ENCODE measurements at places on chromosomes 1 and 21.

DNA sequence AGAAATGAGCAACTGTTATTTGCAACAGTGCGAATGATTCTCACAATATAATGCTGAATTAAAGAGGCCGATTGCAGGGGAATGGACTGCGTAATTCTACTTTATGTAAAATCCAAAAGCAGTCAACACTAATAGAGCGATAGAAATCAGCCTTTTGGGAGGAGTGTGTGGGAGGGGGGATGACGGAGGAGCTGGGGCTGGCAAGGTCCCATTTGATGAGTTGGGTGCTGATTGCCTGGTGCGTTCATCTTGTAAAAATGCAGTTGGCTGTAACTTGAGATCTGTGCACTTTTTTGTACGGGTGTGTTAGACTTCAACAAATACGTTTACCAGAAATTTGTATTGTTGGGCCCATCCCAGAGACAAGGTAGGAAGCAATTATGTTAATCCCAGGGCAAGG, 20.7 kb downstream of the TNFRSF8 start:
- DNase-seq, result peak; percentile 51

GRCh38 chr1:236273358-236273757, 8.4 kb downstream of the ERO1B start:
- DNase-seq, result no peak

DNA sequence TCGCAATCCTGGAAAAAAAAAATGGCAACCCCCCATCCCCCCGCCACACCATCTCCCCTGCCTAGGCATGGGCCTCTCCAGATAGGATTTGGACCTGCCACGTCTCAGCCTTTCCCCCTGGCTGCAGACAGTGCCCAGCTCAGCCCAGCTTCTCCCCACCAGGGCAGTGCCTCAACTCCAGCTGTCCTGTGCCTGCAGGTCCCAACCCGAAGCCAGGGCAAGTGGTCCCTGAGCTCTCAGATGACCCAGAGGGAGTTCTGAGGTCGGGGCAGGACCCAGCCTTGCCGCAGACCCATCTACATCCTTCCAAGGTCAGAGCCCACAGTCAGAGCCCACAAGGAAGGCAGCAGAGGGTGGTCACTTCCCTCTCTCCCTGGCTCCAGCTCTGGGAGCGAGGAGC, 86.7 kb upstream of the POU3F1 start:
- no peak for DNase-seq

GRCh38 chr1:229284887-229285286, 14.0 kb downstream of the RAB4A start:
- no peak for DNase-seq

GRCh38 chr1:243254233-243254926, 701 bp downstream of the CEP170 start:
- DNase-seq, result peak; percentile 70

- DNase-seq, result no peak
These were observed 465.3 kb downstream of the RWDD3 start for GRCh38 chr1:95699149-95699953.

DNA sequence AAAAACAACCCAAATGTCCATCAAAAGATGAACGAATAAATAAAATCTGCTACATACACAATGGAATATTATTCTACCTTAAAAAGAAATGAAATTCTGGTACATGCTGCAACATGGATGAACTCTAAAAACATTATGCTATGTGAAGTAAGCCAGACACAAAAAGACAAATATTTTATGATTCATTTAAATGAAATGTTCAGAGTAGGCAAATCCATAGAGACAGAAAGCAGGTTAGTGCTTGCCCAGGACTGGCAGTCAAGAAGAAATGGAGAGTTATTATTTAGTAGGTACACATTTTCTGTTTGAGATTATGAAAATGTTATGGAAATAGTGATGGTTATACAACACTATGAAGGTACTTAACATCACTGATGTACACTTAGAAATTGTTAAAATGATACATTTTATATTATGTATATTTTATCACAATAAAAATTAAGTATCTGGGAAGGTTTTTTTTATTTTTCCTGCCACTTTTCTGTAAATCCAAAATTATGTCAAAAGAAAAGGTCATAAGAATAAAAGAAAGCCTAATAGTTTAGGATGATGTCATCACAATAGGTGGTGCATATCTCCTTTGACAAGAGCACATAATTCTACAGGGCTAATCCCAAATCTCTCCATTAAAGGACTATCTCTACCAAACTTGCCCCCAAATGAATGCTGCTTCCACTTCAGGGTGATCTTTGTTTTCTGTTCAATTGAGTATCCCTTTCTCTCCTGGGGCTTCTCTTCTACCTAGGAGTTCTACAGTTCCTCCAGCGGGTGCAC, 40.2 kb upstream of the FCER1A start:
- no peak for DNase-seq

- DNase-seq, result no peak
These were observed 686.9 kb upstream of the NCAM2 start for GRCh38 chr21:20311234-20311787.

DNA sequence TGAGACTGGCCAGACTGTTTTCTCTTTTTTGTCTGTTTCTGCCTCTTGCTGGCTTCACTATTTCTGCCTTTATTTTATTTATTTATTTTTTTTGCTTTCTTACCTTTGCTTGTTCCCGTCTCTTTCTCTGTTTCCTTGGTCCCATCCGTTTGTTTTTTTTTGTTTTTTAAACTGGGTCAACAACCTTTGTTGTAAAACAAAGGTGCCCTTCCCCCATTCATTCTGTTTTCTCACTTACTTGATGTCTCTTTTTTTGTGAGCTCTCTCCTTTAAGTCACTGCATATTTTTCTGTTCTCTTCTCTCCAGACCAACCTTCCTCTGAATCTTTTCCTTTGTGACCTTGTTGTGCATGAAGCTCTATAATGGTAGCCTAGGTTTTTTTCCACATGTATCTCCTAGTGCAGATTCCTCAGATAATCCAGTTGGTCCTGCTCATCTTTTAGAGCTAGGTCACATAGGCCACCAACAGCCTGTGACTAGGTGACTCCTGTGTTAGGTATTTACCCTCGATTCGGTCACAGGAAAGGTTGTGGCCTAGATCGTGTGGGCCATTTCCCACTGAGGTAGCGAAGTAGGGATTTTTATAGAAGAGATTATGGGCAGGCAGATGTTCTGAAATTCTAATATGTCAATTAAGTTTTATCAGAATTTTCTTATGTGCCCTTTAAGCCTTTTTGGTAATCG, 15.9 kb downstream of the GNAI3 start:
- DNase-seq, result no peak

DNA sequence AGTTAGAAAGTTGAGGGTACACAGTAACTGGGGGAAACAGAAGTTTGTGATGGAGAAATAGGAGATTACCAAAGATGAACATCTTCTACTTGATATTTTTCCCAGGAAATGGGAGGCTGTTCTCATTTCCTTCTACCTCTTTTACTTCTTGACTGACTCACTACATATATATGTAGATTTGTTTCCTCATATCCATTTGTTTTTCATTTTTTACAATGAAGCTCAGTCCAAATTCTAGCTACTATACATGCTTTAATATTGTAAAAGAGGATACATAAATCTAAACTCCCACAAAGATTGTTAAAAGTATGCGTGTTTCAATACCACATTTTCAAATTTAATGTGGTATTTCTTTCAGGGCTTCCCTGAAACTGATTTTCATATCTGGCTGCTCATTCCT, 366.6 kb upstream of the NCAM2 start:
- DNase-seq, result no peak

DNA sequence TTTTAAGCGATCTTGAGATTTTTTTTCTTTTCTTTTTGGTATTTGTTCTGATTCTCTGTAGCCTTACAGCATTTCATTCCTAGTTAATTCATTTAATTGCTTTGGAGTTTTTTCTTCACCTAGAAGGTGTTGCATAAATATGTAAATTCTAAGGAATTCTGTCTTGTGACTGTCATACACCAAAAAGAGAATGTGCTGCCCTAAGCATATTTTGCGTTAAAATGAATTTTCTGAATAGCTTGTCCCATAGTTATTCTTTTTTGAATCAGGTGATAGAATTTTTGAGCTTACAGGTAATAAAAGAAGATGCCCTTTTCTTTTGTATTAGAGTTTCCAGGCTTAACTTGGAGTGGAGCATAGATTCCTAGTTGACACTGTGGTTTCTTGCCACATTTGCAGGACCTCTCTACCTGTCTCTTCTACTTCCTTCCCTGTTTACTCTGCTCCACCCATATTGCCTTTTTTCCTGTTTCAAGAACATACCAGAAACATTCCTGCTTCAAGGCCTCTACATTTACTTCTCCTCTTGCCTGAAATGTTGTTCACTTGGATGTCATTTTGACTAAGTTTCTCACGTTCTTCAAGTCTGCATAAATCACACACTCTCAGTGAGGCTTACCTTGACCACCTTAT, 53.2 kb downstream of the KIF1B start:
- DNase-seq, result no peak

DNA sequence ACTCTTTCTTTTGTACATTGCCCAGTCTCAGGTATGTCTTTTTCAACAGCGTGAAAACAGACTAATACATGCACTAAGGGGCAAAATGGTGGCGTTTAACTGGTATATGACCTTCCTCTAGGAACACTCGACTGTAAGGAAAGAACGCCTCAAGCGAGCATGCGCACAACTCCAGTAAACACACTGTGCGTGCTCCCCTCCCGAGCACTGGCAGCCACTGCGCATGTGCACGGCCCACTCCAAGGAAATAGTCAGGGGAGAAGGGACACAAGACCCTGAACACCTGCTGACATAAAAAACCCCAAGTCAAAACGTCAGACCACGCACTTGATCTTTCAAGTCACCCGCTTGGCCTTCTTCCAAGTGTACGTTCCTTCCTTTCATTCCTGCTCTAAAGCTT, 173.5 kb downstream of the NPHP4 start:
- no peak for DNase-seq

DNA sequence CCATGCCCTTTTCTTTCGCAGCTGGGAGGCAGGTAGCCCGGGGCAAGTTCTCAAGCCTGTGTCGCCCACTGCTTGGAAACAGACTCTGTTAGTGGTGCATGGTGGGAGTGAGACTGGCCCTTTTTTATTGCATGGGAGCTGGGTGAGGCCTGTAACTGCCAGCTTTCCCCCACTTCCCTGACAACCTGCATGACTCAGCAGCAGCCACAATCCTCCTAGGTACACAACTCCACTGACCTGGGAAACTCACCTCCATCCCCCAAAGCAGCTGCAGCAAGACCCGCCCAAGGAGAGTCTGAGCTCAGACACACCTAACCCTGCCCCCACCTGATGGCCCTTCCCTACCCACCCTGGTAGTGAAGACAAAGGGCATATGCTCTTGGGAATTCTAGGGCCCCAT, 25.8 kb downstream of the PIGP start:
- DNase-seq, result no peak

- DNase-seq, result peak; percentile 24
These were observed 38.7 kb downstream of the TRIM67 start for GRCh38 chr1:231200388-231201031.

- peak; percentile 77 for DNase-seq
These were observed 164.2 kb upstream of the C1orf21 start for GRCh38 chr1:184222652-184223052.

DNA sequence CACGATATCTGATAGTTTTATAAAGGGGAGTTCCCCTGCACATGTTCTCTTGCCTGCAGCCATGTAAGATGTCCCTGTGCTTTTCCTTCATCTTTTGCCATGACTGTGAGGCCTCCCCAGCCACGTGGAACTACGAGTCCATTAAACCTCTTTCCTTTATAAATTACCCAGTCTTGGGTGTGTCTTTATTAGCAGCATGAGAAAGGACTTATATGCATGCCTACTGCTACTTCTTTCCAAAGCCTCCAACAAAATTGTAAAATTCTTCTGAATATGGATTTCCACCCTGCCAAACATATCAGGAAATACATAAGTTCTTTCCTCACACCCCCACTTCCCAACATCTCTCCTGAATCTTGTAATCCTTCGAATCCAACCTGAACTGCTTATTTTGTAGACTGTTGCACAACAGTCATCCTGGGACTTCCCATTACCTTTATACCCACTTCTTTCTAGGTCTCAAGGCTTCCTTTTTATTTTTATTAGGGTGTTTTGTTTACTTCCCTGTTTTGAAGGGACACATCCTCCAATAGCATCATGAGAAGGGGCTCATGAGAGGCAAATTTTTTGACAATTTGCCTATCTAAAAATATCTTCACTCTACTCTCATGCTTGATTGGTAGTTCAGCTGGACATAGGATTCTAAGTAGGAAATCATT, 67.5 kb upstream of the MUTYH start:
- DNase-seq, result no peak

GRCh38 chr1:159200769-159201168, 3.9 kb upstream of the ACKR1 start:
- no peak for DNase-seq

Measured in AG20443 (cell line).